ENCODE measurements at places on chromosomes 16 and 17.

DNA sequence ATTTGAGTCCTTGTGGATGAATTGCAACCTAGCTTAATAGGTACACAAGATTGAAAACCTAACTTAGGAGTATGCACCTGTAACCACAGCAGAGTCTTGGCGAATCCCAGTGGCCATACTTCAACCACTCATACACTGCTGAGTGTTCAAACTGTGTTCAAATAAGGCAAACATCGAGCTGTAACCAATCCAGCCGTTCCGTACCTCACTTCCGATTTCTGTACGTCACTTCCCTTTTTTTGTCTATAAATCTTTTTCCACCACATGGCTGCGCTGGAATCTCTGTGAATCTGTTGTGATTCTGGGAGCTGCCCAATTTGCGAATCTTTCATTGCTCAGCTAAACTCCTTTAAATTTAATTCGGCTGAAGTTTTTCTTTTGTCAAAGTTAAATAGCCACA is 190.6 kb downstream of the MAF start:
- DNase-seq: peak; percentile 77

DNA sequence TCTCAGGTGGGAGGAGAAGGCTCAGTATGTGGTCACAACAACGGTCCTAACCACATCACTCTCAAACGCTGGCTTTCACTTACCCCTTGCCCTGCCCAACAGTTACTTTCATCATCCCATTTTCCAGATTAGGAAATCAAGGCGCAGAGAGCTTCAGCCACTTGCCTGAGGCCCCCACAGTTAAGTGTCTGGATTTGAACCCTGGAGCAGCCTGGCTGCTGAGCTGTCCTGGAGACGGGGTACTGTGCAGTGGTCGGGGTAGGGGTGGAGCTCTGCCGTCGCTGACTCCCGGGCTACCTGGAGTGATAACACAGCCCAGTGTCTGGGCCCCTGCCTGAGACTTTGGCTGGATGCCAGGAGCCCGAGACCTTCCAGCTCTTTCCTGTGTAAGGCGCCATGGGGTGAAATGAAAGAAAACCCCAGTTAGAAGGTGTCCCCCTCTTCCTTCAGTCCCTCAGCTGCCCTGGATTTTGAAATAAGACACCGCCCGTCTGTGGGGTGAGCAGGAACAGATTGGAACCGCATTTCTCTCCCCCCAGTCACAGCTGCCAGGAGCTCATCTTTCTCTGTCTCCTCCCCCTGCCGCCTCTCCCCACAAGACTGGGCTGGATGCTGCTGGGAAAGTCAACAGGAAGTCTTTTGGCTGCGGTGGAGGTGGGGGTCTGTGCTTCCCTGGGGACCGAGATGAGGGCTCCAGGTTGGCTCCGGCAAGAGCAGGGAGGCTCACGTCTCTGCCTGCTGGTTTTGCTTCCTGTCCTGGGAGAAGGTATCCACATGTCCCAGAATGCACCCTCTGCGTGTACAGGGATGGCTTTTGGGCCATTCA is 280.2 kb downstream of the SEC14L1 start:
- no peak for DNase-seq

GRCh38 chr17:1511756-1512321 is 4.6 kb downstream of the INPP5K start:
- DNase-seq: no peak

DNA sequence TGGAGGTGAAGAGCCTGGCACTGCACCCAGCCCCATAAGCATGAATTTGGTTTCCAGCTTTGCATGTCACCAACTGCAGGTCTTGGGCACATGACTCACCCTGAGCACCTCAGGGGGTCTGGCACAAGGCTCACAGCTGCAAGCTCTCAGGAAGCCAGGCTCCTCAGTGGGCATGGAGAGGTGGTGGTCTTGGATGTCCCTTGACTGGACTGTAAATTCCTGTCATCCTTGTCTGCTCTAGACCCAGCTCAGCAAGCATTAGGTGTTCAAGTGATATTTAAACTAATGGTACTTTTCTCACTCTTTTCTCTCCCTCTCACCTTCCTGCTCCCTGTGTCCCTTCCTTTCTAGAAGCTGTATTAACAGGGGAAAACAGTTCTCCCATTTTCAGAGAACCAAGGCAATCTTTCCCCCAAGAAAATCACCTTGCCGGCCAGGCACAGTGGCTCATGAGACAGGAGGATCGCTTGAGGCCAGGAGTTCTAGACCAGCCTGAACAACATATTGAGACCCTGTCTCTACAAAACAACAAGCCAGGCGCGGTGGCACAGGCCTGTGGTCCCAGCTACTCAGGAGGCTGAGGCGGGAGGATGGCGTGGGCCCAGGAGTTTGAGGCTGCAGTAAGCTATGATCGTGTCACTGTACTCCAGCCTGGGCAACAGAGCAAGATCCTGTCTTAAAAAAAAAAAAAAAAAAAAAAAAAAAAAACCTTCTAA is 5.1 kb upstream of the KIFC3 start:
- DNase-seq: no peak

- no peak for DNase-seq
These were observed 205.5 kb upstream of the CDH11 start for GRCh38 chr16:65327346-65327745.

DNA sequence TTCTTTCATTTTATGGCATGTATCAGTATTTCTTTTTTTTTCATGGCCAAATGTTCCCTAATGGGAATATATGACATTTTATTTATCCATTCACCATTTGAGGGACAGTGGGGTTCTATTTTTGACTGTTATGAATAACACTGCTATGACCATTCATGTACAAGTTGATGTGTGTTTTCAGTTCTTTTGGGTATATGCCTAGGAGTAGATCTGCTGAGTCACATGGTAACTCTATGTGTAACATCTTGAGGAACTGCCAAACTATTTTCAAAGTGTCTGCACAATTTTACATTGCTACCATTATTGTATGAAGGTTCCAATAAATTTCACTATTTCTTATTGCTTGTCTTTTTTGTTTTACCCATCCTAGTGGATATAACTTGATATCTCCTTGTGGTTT is 223.0 kb downstream of the TANC2 start:
- DNase-seq: no peak

- no peak for DNase-seq
These were observed 327.6 kb downstream of the GRIN2A start for GRCh38 chr16:9854675-9855074.

GRCh38 chr17:65278820-65279184 is 141.6 kb downstream of the RGS9 start:
- no peak for DNase-seq

DNA sequence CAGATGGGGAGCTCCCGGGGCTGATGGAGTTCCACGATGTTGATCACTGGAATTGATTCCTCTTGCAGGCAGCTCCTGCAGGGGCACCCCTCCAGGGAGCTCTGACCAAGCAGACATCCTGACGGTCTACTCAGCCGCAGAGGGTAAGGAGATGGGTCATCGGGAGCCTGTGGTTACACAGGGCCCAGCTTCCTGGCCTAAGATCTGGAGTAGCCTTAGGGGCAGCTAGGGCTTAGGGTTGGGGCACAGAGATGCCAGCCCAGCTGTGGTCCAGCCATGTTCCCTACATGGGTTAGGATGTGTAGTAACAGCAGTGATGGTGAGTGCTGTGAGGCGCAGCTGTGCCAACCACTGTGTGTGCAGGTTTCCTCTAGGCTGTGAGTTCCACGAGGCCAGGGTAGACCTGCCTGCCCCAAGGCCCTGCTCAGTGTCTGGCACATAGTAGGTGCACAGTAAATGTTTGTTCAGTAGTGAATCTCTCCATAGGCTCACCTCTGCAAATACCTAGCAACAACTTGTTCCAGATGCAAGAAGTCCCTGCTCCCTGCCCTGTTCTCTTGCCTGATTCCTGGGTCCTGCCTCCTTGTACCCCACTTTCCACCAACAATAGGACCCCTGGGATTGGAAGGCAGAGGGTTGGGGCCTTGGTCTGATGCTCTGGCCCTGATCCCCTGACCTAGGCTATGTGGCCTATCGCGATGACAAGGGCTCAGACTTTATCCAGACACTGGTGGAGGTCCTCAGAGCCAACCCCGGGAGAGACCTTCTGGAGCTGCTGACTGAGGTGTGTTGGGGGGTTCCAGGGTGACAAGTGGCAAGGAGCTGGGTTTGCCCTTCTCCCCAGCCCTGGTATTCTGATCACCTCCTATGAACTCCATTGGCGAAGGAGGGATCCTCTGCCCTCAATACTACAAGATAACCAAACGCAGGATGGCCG is 13.7 kb downstream of the ZNF213 start:
- DNase-seq: no peak

GRCh38 chr16:48381201-48381600 is 4.0 kb downstream of the SIAH1 start:
- no peak for DNase-seq

DNA sequence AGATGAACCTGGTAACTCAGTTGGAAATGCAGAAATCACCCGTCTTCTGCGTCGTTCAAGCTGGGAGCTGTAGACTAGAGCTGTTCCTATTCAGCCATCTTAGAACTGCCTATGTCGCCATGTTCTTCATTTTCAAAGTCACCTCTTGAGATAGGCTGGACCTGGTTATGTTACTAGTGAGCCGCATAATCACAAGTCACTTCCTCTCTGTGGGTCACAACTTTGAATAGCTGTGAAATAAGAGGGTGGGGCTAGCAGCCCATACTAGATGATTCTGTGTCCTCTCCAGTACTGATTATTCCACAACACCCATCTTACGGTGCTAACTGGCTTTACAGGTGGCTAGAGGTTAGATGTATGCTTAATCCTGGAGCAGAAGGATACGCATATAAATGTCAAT is 74.2 kb downstream of the VPS53 start:
- no peak for DNase-seq

DNA sequence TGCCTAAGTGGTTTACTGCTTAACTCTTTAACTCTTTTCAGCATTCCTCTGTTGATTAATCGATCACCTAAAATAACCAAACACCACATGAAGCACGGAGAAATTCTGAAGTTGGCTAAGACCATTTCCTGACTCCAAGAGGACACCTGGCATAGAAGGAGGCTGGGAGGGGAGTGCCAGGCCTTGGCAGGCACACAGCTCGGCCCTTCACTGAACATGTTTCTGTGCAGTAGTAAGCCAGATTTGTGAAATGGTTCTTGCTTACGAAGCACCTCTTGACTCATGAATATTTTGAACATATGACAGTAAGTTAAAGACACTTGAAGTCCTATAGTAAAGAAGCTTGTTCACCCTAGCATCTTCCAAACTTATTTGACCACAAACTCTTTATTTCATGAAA is 82.3 kb downstream of the FOXL1 start:
- no peak for DNase-seq

- no peak for DNase-seq
These were observed 678.1 kb upstream of the GOT2 start for GRCh38 chr16:59411961-59412841.

DNA sequence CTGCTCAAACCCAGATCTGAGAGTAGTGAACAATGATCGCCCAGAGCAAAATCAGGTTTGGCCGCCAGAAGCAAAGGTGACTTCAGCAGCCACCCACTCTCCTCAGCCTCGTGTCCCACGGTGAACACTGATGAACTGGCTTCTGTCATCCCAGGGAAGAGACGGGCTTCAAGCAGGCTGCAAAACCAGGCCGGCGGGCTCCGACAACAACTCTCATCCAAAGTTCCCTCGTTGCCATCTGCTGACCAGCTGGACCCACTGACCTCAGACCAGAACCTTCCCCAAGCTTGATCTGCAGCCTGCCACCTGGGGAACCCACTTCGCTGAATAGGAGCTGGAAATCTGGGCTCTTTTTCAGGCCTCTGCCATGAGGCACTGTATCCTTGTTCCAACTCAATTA is 69.6 kb upstream of the MRTFB start:
- no peak for DNase-seq

- no peak for DNase-seq
These were observed 38.8 kb downstream of the CLEC16A start for GRCh38 chr16:10983159-10983558.

DNA sequence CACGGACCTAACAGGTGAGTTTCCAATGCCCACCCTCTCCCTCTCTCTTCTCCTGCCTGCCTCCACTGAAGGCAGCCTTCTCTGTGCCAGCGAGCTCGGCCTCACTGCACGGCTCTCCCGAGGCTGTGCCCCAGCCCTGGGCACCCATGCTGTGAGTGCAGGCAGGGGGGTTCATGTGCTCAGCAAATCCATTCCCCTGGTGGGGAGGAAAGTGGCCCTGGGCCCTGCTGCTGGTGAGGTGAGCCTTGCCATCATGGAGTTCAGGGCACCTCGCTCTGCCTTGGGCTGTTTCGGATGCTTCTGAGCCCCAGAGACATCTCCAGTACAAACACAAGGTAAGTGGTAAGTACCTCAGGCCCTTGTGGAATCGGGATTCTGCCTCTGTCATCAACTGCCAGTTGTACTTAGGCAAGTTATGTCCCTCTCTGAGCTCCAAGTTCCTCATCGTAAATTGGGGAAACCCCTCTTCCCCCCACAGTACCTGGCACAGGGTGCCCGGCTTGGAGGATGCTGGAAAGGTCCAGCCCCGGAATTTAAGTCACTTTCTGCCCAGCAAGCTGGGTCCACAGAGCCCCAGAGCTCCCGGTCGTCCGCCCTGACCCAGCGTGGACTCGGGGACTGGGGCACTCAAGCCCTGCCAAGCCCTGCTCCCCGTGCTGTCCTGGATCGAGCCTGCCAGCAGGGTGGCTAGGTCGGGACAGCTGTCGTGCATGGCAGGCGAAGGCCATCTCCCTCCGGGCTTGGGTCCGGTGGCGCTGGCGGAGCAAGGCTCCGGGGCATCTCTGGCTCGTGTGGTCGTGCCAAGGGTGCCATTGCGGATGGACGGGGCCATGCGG is 684 bp upstream of the NUDT16L1 start:
- DNase-seq: peak; percentile 44

DNA sequence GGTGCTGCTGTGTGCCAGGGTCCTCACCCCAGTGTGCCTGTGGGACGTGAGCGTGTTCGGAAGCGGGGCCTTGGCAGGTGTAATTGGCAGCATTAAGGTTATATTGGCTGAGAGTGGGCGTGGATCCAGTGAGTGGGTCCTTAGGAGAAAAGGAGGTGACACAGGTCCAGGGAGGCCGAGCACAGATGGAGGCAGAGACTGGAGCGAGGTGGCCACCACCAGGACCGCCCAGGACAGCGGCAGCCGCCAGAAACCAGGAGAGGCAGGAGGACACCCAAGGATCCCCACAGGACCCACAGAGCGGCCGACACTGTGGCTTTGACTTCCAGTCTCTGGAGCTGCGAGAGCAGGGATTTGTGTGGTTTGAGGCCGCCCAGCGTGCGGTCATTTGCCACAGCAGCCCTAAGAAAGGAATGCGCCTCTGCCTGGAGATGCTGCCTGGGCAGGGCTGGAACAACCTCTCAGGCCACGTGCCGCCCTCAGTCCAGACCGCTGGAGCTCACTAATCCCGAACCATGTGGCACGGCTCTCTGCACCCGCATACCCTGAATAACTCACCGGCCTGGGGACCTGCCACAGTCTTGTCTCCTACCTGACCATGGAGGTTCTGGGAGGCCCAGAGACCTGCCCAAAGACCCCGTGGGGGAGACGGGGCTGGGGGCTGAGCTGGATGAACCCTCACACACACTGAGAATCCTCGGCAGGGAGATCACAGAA is 45.4 kb downstream of the SOX8 start:
- DNase-seq: no peak

- DNase-seq: peak; percentile 78
These were observed 27.5 kb downstream of the ZCCHC14 start for GRCh38 chr16:87465306-87465705.

- DNase-seq: no peak
These were observed 231.1 kb upstream of the TBX2 start for GRCh38 chr17:61168506-61168905.
